ENCODE measurements at places on chromosomes 11 and 22.

DNA sequence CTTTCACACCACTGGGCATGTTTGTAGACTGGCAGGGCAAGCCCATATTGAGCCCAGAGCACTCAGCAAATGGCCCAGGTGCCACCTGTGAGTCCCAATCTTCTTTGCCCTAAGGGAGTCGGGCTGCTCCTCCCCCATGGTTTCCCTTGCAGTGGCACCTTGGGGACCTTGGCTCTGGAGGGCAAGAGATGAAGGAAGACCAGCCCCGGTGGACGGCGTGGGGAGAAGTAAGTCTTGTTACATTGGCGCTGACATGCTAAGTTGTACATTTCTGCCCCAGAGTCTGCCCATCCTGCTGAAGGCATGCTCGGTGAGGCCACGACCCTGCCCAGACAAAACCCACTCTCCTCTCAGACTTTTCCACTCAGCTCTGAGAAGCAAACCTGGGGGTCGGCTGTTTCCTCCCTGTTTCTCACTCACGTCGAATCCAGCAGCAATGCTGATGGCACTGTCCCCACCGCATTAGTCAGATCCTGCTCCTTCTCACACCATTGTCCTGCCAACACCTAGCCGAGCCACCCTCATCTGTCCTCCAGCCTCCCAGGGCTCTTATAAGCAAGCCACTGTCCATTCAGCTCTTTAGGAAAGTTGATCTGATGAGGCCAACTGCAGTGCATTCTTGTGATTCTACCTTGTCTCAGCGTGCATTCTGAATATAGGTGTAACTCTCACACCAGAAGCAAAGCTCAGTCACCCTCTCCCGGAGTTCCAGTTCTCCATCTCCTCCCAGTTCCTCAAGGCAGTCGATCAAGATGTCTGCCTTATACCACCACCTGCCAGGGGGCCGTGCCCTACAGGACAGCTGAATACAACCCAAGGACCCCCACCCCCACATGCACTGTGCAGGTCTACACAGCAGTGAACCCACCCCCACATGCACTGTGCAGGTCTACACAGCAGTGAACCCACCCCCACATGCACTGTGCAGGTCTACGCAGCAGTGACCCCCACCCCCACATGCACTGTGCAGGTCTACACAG is 827.1 kb downstream of the TBC1D22A start:
- no peak for DNase-seq

GRCh38 chr11:72292106-72292785 is 48.3 kb upstream of the PHOX2A start:
- DNase-seq, result no peak

DNA sequence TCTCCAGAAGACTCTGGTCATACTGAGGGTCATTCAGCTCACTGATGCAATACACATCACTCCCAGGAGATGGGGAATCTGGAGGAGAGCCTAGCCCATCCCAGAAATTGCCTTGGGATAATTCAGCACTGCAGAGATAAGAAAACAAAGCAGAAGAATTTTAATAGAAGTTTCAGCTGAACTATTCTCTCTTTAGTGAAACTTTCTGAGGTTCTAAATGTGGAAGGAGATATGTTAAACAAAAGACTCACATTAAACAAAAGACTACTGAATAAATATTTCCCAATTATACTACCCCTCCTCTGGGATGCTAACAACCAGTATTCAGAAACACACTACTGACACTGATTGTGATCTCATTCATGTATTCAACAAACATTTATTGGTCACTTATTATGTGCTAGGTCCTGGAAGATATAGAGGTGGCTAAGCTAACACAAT is 47.8 kb downstream of the C2CD3 start:
- no peak for DNase-seq

DNA sequence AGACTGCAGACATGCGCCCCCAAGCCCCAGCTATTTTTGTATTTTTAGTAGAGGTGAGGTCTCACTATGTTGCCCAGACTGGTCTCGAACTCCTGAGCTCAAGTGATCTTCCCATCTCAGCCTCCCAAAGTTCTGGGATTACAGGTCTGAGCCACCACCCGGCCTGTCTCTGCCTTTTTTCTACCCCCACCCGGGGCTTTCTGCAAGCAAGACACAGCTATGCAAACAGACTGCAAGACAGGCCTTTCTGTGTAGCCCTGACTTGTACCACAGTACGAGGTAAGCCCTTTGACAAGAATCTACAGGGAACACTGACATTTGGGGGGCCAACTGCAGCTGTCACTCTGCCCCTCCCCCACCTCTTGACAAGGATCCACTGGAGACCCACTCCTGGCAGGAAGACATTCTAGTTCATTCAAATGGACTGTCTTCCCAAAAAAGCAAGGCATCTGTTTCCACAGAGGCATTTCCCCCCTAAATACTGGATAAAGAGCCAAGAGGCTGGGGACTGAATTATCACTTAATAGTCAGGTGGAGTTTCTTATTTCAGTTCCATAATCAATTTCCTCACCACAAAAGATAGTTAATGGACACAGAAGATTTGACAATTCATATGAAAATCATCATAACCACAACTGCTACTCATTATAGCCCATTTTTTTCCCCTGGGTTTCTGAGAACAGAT is 118.2 kb downstream of the ABTB2 start:
- DNase-seq, result no peak

DNA sequence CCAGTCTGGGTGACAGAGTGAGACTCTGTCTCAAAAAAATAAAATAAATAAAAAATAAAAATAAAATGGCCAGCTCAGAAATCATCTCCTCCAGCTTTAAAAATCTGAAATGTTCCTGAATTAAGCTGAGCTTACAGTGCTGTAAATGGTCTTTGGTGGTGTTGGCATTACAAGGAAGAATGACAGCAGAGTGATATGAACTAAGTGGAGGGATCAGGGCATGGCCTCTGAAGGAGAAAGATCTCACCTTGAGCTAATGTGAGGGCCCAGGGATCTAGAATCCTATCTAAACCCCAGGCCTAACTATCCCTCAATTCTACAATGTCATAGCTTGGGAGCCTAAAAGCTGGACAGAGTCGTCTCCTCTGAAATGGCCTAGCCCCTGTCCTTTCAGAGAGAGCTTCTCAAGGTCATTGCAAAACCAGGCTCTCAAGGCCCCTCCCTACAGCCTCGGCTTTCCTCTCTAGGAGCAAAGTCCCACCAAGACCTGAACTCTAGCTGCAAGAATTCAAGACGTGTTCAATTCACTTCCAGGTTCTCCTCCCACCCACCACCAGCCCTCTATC is 345.4 kb downstream of the BUD13 start:
- no peak for DNase-seq

GRCh38 chr11:116224889-116225200 is 547.9 kb downstream of the BUD13 start:
- no peak for DNase-seq

DNA sequence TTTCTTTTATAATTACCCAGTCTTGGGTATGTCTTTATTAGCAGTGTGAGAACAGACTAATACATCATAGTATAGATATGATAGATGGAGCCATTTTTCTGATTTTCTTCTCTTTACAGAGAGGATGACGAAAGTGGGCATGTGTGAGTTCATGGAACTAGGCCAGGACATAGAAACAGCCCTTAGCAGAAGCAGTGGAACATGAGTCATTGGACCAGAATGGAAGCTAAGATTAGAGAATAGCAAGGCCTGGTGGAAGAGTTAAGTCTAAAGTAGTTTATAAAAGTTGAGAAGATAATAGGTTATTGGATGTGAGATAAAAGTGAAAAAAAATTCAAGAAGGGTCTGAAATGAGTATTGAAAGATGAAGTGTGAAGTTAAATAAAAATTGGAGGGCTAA is 97.0 kb upstream of the MPPED2 start:
- no peak for DNase-seq

- DNase-seq, result no peak
Observed at GRCh38 chr22:20764729-20765128, 9.2 kb upstream of the SERPIND1 start.

DNA sequence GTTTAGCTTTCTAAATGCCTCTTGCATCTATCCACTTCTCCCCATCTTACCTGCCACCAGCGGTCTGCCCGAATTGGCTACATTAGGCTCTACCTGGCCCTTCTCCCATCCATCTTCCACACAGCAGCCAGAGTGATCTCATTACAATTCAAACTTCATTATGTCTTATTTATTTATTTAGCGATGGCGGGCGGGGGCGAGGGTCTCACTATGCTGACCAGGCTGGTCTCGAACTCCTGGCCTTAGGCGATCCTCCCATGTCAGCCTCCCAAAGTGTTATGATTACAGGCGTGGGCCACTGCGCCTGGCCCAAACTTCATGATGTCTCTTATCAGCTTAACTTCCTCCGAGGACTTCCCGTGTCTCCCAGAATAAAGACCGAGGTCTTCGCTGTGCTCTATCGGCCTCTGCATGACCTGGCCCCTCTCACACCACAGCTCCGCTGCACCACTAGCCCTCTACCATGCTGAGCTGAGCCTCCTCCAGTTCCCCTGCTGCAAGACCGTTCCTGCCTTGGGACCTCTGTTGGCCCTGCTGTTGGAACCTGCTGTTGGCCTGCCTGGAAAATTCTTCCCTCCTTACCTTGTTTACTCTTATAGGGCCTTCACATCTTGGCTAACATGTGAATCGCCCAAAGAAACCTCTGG is 870 bp upstream of the CTTN start:
- no peak for DNase-seq

DNA sequence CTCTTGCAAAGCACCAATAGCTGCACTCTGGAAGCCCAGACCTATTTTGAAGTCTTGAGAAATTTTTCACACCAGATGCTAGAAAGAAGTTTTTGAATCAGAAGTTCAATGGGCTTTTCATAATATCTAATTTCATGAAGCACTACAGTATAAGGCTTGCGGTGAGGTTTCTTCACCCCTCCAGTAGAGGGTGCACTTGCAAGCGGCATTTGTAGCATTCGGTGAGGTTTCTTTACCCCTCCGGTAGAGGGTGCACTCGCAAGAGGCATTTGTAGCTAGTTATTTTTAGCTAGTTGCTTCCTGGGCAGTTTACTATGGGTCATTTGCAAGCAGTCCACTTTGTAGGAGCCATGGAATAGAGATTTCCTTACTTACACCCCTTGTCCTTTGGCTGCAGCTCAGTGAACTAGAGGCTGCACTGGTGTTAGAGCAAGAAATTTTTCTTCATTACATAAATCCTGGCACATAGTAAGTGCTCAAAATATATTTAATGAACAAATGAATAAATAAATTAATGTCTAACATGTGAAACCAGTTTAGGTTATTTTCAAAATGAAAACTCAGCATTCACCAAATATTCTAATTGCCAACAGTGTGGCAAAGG is 7.8 kb upstream of the NOX4 start:
- DNase-seq, result no peak

GRCh38 chr11:20367313-20367948 is 3.9 kb downstream of the HTATIP2 start:
- DNase-seq, result no peak

- no peak for DNase-seq
Observed at GRCh38 chr11:61067782-61068446, 34.4 kb upstream of the CD5 start.

- DNase-seq, result no peak
Observed at GRCh38 chr11:75267171-75267970, 26.8 kb downstream of the TPBGL start.

- no peak for DNase-seq
Observed at GRCh38 chr11:68659158-68659921, 25.0 kb upstream of the GAL start.

- no peak for DNase-seq
Observed at GRCh38 chr11:78696177-78696576, 121.5 kb upstream of the NARS2 start.

GRCh38 chr11:3849297-3849874 is 6.1 kb upstream of the STIM1 start:
- DNase-seq, result no peak

DNA sequence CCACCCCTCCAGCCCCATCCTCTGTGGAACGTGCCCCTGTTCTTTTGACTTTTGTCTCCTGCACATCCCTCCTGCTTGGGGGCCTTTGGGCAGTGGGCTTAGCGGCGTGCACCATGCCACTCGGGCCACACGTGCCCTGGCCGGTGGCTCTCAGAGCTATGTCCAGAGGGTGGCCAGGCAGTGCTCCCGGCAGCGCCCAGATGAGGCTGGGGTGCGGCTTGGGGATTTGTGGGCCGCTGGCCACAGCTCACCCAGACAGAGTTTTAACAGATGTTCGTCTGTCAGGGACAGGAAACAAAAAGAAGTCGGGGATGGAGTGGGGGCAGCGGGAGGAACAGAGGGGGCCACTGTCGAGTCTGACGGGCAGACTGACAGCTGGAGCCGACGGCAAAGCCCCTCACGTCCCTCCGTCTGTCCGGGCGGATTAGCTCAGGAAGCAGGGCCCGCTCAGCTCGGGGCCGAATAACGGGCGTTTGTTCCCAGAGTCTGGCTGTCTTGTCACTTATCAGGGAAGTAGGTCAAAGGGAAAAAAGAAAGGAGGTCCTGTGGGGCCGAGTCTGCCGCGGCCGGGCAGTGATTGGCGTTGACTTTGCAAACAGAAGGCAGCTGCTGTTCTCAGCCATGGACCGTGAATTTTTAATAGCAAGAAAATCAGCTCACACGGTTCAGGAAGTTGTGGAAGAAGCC is 61.6 kb downstream of the LRP5 start:
- DNase-seq, result no peak

DNA sequence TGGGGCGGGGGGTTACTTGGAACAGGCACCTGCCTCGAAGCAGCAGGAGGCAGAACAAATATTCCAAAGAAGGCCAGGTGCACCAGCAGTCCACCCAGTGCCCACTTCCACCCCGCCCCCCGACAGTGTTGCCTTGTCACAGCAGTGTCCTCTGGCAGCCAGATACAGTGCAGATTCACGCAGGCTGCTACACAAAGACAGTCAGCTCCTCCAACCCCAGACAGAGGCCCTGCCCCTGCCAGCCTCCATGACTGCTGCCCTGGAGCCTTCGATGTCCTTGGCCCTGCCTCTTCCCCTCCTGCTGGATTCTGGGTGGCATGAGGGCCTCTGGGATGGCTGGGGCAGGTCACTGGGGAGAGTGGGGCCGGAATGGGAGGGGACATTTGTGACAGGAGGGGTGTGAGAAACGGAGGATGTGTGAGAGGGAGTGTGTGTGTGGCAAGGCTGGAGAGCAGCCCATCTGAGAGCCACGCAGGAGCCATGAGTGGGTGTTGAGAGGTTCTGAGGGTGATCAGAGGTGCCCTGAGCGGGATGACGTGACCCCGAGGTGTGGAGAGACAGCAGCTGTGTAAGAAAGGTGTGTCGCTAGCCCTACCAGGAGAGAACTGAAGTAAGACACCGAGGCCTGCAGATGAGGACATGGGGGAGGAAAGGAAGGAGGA is 173.7 kb downstream of the CEP164 start:
- DNase-seq, result no peak

GRCh38 chr11:31956310-31956709 is 134.6 kb upstream of the RCN1 start:
- DNase-seq, result no peak

- DNase-seq, result no peak
Observed at GRCh38 chr11:122601141-122602125, 54.1 kb upstream of the UBASH3B start.

- DNase-seq, result no peak
Observed at GRCh38 chr11:69588270-69588669, 52.7 kb upstream of the CCND1 start.

DNA sequence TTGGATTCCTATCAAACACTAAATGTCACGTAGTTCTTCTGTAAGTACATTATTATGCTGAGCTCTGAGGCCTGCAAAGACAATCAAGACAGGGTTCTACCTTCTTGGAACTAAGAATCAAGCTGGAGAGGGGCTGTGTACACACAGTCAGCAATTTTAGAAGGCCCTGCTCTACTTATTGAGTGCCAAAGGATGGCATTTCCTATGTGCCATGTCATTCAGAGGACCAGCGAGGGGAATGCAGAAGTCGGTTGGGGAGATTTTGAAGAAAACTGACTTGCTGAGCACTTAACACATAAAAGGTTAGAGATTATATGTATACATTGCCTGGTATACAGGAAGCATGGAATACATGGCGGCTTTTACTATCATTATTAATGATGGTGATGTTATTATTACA is 5.3 kb downstream of the SLC37A2 start:
- DNase-seq, result no peak

Data from GM19239 (cell line).